Vein endothelial cell (primary cell): ENCODE measurements at places on chromosomes 2 and 18. TPM values are rescaled to one million over a fixed set of nuclear protein-coding genes. Genes with fewer than 3 reads are reported as not detected.

The CABYR gene
- total RNA-seq = 1.6 and 4.1 TPM in 2 replicates

The DLX1 gene
- total RNA-seq = 0.29 TPM in 1 of 2 replicates, not detected in the other

The ARHGEF33 gene
- under 0.01 and 0.19 TPM in 2 replicates for total RNA-seq

The MATN3 gene
- total RNA-seq = 1.4 and 2.9 TPM in 2 replicates
